Stimulated activated CD8-positive, alpha-beta memory T cell treated with anti-CD3 and anti-CD28 coated beads, Interleukin-15, amount 100 ng/mL, for 4 hours (primary cell): ENCODE measurements at places on chromosomes 7 and 10.

GRCh38 chr10:62171791-62172190 is 96.9 kb downstream of the RTKN2 start:
- no peak for DNase-seq

DNA sequence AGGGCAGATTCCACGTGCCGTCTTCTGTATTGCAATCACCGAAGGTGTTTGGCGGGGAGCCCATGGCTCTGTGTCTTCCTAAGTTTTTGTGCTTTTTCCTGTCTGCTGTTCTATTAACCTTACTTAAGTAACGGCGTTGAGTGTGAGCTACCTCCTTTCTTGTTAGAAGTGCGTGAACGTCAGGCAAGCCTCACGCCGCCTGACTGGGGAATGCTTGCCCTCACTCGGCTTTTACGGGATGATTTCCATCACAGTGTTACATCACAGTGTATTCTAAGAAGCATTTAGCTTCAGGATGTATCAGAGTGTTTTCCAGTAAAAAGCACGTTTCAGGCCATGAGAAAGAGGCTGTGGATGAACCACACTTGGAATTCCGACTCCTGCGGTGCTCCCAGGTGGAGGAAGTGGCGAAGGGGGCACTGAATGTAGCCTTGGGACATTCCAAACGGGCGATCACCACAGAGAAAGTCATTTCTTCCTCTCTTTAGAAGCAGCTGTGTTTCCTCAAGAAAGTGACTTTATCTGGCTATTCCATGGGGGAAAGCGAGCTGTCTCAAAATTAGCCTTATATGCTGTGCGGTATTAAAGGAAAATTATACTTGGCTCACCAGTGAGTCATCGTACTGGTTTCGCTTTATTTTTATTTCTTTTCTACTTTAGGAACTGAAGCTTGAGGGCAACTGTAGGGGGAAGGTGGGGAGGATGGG is 290.7 kb downstream of the KLF6 start:
- no peak for DNase-seq

DNA sequence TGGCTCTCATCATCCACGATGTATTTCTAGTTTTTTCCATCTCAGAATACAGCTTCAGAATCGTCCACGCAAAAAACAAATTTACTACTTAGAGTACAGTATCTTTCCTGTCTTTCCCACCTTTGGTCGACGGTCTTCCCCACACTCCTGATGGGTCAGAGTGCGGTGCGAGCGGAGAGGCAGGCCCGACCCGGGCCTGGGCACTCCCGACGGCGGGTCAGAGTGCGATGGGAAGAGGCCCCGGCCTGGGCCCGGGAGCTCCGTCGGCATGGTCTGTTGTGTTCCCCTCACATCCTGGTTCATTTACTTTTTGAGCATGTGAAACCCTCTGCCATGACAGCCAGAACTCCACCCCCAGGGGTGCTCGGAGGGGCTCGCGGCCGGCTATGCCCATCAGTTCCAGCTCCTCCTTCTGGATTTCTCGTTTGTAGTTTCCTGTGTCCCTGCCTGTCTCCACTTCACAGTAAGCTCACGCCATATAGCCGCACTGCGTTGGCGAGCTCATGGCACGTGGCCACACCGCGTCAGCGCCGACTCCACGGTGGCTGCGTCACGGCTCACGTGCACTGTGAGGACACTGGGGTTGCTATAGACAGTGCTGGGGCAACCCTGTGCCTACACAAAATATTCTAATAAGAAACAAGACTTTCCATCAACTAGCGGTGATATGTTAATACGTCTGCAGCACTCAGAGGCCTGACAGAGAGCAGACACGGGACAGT is 7.8 kb downstream of the COX19 start:
- no peak for DNase-seq

GRCh38 chr10:33638891-33639290 is 304.4 kb upstream of the NRP1 start:
- DNase-seq, result no peak

DNA sequence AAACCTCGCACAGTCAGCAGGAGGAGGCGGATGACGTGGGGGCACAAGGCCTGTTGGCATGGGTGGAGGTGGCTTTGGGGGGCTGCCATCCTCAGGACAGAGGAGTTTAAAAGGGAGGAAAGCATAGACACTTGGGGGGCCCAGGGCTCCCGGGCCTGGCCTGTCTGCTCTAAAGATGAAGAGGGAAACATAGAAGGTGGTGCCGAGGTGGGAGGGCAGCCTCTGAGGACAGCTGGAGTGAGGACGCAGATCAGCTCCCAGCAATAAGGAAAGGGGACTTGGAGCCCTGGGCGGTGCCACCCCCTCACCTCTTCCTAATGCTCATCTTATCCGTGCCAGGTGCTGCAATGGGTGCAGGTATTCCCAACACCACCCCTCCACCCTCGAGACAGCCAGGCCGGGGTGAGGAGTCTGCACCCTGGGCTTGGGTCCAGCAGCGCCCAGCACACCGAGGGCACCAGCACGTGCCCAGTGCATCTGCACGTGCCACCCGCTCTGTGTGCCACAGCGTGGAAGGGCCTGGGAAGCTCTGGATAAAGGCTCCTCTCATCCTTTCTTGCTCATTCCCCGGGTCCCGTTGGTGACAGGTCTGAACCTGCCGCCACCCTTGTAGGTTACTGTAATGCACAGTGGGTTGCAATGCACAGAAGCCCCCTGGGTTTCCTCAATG is 566.0 kb upstream of the FOXK1 start:
- no peak for DNase-seq

GRCh38 chr7:89247207-89247606 is 451.7 kb upstream of the TEX47 start:
- no peak for DNase-seq

DNA sequence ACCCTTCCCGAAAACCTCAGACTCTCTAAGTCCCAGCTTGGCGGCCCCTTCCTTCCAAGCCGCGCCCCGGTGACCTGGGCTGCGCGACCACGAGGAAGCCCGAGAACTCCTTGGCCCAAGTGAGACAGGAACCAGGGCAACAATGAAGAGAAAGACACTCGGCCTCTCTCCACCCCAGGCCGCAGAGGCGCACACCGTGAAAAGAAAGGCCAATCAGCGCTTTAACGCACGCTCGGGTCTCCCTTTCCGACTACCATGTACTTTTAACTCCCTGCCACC is 166.4 kb upstream of the PPP1R3A start:
- no peak for DNase-seq

DNA sequence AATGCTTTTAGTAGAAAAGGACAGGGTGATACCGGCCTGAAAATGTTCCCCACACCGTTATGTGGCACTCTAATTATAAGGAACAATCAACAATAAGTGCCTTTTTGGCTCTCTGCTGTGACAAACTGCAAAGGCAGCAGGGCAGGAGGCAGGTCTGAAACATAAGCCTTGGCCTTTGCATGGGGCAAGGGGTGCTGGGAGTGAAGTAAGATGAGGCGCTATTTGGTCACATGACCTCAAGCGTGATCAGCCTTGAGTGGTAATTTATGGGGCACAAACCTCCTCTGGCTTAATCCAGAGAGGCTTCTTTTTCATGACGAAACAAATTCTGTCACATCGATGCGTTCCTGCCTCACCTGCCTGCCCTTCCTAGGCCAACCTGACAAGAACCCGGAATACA is 202.7 kb downstream of the TAX1BP1 start:
- DNase-seq, result no peak

GRCh38 chr7:21771266-21771665 is 174.4 kb downstream of the CDCA7L start:
- DNase-seq, result no peak

- DNase-seq, result no peak
Observed at GRCh38 chr7:141866974-141867373, 25.7 kb upstream of the PRSS37 start.

DNA sequence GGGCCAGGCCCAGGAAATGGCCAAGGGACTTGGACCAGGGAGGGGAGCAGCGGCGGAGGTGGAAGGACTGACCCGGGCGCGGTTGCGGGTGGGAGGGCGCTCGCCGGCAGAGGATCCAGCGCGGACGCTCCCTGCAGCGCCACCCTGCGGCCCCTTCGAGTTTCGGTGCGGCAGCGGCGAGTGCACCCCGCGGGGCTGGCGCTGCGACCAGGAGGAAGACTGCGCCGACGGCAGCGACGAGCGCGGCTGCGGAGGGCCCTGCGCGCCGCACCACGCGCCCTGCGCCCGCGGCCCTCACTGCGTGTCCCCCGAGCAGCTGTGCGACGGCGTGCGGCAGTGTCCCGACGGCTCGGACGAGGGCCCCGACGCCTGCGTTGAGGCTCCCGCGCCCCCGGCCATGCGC is 16.8 kb upstream of the ZNF467 start:
- no peak for DNase-seq
